Effector memory CD8-positive, alpha-beta T cell (primary cell): ENCODE measurements at places on chromosomes 3 and 15.
A peak's percentile ranks its signal among the peaks of the same experiment; 100 is the strongest.

DNA sequence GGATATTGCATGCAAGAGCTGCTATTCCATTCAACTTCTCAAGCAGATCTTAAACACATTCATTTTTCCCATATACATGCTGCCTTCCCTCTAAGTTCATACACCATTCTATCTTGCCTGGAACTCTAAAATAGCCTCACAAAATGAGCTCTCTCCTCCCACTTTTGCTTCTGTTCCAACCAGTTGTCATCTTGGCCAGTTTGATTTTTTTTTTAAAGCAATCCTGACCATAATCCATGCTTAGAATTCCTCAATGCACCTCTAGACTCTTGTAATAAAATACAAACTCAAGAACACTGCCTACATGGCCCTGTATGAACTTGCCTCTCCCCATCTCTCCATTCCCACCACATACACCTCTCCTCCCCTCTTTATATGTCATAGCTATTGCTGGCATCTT lies 68.6 kb upstream of the NPHP3 start:
- H3K4me3 ChIP-seq = no peak overlapping the region
- no peak overlapping the region for H3K27ac ChIP-seq
- no peaks in the 10 kb centered on the region for H3K36me3 ChIP-seq
- H3K27me3 ChIP-seq = peaks cover 30% of the 10 kb centered on the region
- no peaks in the 10 kb centered on the region for H3K4me1 ChIP-seq

- no peak for DNase-seq
- no peak overlapping the region for H3K4me3 ChIP-seq
- H3K4me1 ChIP-seq = peaks cover under 1% of the 10 kb centered on the region
- H3K27me3 ChIP-seq = no peaks in the 10 kb centered on the region
Measured at GRCh38 chr3:12590096-12590495, 33.2 kb downstream of the MKRN2 start.

GRCh38 chr3:192422997-192423342 lies 304.4 kb downstream of the FGF12 start:
- no peak overlapping the region for H3K27ac ChIP-seq
- no peaks in the 10 kb centered on the region for H3K4me1 ChIP-seq
- H3K27me3 ChIP-seq = no peaks in the 10 kb centered on the region
- no peak for DNase-seq

DNA sequence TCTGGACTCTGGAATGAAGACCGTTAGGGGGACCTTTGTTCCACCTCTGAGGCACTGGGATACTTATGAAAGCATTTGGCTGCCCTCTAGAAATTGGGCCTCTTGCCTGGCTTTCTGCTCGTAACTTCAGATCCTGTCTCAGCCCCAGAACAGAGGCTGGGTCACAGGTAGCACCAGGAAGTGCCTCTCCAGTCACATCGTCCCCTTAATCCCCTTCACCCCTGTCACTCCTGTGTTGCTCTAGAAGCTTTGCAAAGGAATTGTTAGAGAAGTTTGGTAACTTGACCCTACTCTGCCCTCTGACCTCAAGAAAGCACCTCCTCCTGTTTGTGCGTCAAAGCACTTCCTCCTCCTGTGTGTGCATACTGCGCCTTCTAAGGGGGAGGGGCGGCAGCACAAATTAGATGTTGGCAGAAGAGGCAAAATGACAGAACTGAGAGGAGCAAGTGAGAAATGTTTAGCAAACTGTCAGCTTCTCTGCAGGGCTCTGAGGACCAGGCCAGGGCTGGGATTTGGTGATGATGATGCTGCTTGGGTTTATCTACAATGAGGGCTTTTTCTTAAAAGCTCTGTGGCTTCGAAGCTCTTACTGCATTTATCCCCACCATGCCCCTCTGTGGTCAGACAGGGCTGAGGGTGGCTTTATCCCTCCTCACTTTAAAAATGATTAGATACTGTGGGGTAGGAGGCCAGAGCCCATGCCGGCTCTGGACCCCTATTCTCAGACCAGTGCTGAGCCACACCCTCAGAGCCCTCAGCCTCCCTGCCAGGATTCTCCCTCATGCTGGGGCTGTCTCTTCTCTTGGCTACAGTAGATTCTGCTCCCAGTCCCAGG lies 76.2 kb downstream of the LARS2 start:
- H3K27me3 ChIP-seq = no peaks in the 10 kb centered on the region
- H3K4me1 ChIP-seq = peaks cover 3% of the 10 kb centered on the region
- no peak for DNase-seq

DNA sequence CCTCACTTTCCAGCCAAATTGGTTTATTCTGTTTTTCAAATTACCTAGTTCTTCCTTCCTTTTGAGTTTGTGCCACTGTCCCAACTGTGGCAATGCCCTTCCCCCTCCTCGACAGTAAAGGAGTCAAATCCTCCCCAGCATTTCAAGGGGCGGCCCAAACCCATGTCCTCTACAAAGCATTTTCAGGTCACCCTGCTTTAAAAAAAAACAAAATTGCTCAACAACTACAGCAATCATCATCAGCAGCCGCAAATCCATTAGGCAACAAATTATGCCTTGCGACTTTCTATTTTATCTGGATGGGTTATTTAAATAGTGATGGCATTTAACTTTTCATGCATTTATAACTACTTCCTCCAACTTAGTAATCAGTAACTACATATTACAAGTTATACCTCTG lies 32.7 kb downstream of the PLD1 start:
- H3K27ac ChIP-seq = no peak overlapping the region
- H3K36me3 ChIP-seq = no peaks in the 10 kb centered on the region
- H3K4me1 ChIP-seq = peaks cover 8% of the 10 kb centered on the region
- DNase-seq = no peak
- H3K27me3 ChIP-seq = peaks cover 13% of the 10 kb centered on the region

GRCh38 chr15:88113613-88114308 lies 142.8 kb downstream of the NTRK3 start:
- no peaks in the 10 kb centered on the region for H3K4me1 ChIP-seq
- no peak for DNase-seq
- H3K4me3 ChIP-seq = no peak overlapping the region
- H3K27me3 ChIP-seq = peaks cover 46% of the 10 kb centered on the region
- H3K27ac ChIP-seq = no peak overlapping the region
- H3K36me3 ChIP-seq = no peaks in the 10 kb centered on the region

DNA sequence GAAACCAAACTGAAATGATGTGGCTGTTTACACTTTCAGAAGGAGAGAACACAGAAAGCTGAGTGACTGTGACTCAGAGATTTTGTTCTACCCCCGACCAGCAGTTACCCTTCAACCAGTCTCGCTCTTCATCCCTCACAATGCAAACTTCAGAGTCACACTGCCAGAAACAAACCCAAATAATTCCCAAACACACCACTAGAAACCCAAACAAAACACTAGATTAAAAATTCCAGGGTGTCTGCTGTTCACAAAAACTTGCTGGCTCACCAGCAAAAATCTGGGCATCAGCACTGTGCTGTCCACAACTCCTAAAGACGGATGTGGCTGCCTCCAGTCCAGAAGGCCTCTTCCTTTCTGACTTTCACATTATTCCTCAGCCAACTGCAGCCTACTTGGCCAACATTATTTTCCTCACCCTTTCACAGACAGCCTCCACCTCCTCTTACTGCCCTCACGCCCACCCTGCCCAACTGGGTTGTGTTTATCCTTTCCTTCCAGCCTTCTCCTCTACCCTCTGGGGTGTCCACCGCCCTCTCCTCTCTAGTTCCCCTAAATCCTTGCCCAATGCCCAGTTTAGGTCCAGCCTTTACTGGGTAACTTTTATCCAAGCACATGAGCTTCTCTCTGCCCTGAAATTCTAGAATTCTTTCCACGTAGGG lies 71.4 kb downstream of the MECOM start:
- no peaks in the 10 kb centered on the region for H3K4me1 ChIP-seq
- no peak overlapping the region for H3K4me3 ChIP-seq
- no peaks in the 10 kb centered on the region for H3K36me3 ChIP-seq
- H3K27me3 ChIP-seq = peaks cover 51% of the 10 kb centered on the region
- no peak for DNase-seq

- H3K36me3 ChIP-seq = peaks cover 15% of the 10 kb centered on the region
- H3K27ac ChIP-seq = no peak overlapping the region
- DNase-seq = peak; percentile 59
- peaks cover 58% of the 10 kb centered on the region for H3K4me1 ChIP-seq
Measured at GRCh38 chr15:70486451-70487386, 276.6 kb downstream of the UACA start.

GRCh38 chr3:100518983-100519382 lies 26.6 kb downstream of the TMEM45A start:
- no peak for DNase-seq
- H3K4me1 ChIP-seq = no peaks in the 10 kb centered on the region
- H3K27ac ChIP-seq = no peak overlapping the region
- no peaks in the 10 kb centered on the region for H3K27me3 ChIP-seq
- H3K4me3 ChIP-seq = no peak overlapping the region

DNA sequence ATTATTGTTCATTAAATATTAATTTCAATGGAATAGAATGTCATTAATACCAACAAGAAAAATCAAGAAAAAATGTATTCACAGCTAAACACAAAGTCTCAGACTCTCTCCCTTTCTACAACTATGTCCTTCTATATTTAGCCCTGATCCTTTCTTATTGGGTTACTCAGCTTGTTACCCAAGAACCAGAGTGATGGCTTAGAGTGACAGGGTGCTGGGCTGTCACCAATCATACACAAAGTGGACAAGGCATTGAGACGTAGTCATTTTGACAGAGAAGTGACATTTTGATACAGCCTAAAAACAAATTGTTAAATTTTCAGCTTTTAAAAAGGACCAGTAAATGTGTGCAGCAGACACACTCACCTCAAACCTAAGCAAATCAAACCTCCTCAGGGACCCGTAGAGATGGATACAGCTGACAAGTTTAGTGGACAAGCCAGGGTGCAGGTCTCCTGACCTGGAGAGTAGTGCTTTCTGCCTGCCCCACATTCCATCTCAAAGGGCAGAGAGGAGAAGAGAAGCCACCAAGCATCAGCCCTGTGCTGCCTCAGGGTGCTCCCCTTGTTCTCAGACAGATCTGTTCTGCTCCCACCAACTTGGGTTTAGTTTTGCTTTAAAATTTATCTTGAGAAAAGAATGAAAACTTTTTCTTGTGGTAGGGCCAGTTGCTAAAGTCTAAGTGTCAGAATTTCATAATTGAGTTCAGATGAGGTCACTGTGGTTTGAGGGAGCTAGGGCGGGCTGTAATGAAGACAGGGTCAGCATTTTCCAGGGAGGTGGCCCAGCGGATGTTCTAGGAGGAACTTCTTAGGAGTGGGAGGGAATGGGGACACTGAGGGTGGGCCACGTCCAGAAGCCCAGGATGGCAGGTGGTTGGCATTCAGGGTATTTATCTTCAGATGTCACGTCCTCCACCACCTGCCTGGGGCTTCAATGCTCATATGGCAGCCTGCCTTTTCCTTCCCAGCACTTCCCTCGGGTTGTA lies 136.5 kb upstream of the TBL1XR1 start:
- peaks cover 10% of the 10 kb centered on the region for H3K4me1 ChIP-seq
- no peak for DNase-seq
- no peak overlapping the region for H3K4me3 ChIP-seq
- H3K36me3 ChIP-seq = peaks cover 6% of the 10 kb centered on the region
- no peaks in the 10 kb centered on the region for H3K27me3 ChIP-seq
- H3K27ac ChIP-seq = no peak overlapping the region

GRCh38 chr3:183953471-183954070 lies 64.1 kb downstream of the ABCC5 start:
- no peak overlapping the region for H3K4me3 ChIP-seq
- no peak for DNase-seq
- no peak overlapping the region for H3K27ac ChIP-seq
- H3K27me3 ChIP-seq = no peaks in the 10 kb centered on the region
- H3K4me1 ChIP-seq = no peaks in the 10 kb centered on the region

GRCh38 chr15:95108673-95109072 lies 877.3 kb downstream of the MCTP2 start:
- no peaks in the 10 kb centered on the region for H3K4me1 ChIP-seq
- no peak overlapping the region for H3K27ac ChIP-seq
- no peak overlapping the region for H3K4me3 ChIP-seq
- H3K27me3 ChIP-seq = no peaks in the 10 kb centered on the region
- DNase-seq = no peak

DNA sequence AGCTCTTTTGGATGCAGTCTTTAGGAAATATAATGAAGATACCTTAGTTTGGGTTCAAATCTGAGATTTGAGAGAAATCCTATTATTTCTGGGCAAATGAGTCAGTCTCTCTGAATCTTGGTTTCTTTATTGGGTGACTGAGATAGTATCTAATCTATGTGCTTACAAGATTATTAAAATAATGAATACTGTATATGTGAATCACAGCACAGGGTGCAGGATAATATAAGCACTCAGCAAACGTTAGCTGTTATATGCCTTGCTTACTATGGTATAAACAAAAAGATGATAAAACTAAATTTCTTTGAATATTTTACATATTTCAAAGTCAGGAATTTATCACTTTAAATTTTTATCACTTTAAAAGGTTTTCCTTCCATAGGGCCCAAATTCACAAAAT lies 29.6 kb downstream of the FGF7 start:
- no peaks in the 10 kb centered on the region for H3K4me1 ChIP-seq
- no peak overlapping the region for H3K4me3 ChIP-seq
- peaks cover 25% of the 10 kb centered on the region for H3K27me3 ChIP-seq
- DNase-seq = no peak

DNA sequence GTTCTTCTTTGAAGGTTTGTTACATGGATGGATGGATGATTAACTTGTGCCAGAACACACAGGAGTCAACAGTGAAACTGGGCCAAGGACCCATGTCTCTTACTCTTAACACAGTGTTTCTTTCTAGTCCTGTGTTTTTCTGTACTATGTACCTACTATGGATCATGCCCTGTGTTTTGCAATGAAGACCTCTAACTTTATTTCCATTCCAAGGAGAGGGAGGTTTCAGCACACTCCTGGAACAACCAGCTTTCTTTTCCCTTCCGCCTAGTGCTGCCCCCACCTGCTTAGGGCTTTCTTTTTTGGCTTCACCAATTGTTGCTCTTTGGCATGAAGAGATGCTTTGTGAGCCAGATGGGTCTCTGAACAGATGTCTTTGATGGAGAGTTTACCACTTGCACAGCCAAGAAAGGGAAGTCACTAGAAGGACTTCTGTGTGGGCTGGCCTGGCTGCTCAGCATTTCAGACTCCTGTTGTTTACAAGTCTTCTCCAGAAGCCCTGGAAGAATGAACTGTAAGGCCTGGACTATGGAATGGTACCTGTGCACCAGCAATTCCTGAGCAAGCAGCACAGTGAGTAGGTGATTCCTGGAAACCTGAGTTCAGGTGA lies 44.5 kb downstream of the SNAPC5 start:
- no peak overlapping the region for H3K27ac ChIP-seq
- DNase-seq = no peak

- no peaks in the 10 kb centered on the region for H3K36me3 ChIP-seq
- H3K27me3 ChIP-seq = no peaks in the 10 kb centered on the region
- H3K4me3 ChIP-seq = no peak within 1 kb of the TSS
- no peak within 1 kb of the TSS for H3K27ac ChIP-seq
Measured at GRCh38 chr3:21750831-21751391, at the start of gene ZNF385D. ZNF385D (minus strand) TSS chr3:21751210; CDS start chr3:21750916, 294 bp downstream.
